Uterus (tissue), 4 donors: ENCODE measurements at places on chromosomes 2 and 18. TPM values are rescaled to one million over a fixed set of nuclear protein-coding genes. Genes with fewer than 3 reads are reported as not detected.
A peak's percentile ranks its signal among the peaks of the same experiment; 100 is the strongest.

DNA sequence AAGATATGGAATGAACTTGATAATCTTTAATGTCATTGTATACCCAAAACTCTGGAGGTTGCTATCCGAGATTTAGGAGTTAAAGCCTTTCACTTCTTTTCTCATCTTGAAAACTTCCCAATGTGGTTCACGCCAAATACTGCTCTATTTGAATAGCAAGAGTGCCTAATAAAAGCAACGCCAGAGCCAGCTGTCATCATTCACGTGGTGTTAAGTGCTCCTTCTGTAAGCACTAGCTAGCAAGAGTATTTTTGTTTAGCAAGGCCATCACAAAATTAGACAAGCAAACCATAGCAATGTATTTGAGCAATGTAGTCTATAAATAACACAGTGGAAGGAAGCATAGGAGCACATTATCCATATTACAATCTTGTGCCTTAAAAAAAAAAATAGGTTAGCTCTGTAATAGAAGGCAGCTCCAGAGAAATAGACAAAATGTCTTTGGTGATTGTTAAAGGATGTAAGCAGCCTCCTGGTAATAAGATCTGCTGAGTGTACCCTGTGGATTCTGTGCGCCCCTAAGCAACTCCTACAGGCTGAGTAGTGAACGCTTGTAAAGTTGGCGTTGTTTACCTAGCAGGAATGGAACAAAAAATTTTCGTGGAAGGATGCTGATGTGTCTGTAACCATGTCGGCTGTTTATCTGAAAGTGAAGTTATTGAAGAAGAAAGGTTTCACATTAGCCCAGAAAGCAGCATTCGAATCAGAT lies 518.0 kb downstream of the CNTNAP5 start:
- no peak for DNase-seq

- no peak for DNase-seq
Observed at GRCh38 chr2:134074619-134075018, 179.3 kb upstream of the MGAT5 start.

DNA sequence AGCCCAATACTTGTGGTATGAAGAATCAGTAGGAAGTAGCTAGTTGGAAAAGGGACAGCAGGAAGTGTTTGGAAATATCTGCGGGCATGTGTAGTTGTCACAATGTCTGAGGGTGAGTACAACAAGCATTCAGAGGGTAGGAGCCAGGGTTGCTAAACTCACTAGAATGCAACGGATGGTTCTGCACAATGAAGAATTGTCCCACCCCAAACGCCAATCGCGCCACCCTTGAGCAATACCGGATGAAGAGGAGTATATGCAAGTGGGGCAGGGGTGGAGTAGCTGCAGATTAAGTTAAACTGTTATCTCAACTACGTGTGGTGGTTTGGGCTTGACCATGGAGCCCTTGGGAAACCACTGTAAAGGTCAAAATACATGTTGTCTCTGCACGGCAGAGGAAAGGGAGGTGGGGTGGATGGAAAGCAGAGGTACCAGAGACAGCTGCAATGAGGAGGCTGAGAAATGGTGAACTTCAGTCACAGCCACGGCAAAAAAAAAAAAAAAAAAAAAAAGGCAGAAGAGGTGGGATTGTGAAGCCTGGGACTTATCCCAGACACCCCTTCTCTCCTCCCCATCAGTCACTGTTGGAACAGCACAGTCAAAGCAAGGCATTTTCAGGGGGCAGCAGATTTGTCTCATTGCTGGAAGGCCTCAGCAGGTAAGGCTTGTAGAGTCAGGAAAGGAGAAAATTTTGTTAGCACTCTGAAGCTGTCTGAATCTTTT lies 5.2 kb downstream of the CCL20 start:
- DNase-seq: peak; percentile 18

GRCh38 chr2:157259960-157260359 lies 2.5 kb downstream of the GALNT5 start:
- DNase-seq: no peak

GRCh38 chr2:137888845-137889244 lies 75.4 kb upstream of the HNMT start:
- no peak for DNase-seq

MARS2 gene
- total RNA-seq: not detected

DNA sequence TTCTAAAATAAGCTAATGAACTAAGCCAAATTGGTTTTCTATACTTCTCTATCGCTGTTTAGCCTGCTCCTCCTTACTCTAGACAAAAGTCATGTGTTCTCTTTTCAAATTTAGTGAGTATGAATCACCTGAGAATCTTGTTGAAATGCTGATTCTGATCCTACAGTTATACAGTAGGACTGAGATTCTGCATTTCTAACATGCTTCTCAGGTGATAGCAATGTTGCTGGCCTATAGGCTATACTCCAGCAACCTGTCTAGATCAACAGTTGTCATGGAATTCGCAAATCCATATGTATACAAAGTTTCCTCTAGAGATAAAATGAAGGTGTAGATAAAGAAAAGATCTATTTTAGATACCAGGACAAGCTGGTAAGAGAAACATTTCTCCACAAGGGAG lies 62.9 kb downstream of the MEMO1 start:
- no peak for DNase-seq

GRCh38 chr2:121626777-121627524 lies 22.3 kb downstream of the CLASP1 start:
- DNase-seq: peak; percentile 33

GRCh38 chr2:179412112-179412511 lies 147.5 kb upstream of the SESTD1 start:
- DNase-seq: no peak

- no peak for DNase-seq
Observed at GRCh38 chr2:147247749-147248148, 597.1 kb upstream of the ACVR2A start.

DNA sequence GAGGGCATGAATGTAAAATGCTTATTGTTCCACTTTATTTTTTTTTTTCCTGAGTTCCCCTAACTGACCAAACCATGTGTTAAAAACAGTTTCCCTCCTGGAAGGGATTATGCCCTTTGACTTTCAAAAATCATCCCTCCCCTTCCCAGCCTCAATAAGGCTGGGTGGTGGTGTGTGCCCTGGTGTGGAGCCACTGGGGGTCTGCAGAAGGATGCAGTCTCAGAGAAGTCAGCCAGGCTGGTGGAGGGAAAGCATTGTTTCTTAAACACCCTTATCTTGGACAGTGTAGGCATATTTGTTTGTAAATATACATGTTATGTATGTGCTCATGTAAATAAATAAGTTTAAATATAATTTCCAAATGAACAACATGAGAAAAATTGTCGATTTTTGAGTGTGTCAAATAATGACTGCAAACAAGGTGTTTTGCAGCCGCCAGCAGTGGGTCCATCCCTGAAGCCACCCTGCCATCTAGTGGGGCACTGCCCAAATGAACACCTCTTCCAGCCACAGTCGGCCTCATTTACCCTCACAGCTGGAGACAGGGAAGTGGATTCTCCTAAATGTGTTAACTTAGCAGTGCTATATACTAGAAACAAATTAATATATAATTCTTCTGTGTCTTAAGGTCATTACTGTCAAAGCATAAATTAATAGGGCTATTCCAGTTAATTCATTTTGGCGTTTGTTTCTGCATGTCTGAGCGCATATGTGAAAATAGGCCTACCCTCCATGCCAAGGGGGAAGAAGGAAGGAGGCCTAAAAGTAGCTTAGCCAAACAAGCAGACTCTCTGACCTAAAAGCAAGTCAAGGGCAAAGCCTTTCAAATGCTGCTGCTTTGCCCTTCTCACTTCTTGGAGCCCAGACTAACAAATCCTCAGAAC lies 209.6 kb upstream of the PIK3C3 start:
- DNase-seq: no peak

DNA sequence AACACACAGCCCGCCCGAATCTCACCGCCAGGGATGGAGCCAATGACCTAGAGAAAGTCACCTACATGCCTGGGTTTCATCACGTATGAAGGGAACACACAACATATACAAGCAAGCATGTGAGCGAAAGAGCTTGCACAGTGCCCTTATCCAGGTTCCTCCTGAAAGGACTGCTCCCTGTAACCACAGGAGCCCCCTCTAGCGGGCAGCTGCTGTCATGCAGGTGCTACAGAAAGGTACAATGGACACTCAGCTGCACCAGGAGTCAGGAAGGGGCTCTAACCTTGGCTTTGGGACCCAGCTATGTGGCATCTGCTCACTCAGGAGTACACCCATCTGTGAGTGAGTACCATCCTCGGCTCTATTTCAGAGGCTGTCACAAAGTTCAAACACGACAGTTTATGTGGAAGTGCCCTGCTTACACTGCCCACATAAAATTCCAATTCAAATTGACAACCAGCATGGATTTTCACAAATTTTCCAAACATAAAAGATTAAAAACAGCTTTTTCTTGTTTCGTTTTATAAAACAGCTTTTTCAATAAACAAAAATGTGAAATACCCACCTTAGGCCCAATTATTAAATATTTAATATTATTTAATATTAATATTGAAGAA lies 3.5 kb downstream of the NDUFA10 start:
- DNase-seq: peak; percentile 37

DNA sequence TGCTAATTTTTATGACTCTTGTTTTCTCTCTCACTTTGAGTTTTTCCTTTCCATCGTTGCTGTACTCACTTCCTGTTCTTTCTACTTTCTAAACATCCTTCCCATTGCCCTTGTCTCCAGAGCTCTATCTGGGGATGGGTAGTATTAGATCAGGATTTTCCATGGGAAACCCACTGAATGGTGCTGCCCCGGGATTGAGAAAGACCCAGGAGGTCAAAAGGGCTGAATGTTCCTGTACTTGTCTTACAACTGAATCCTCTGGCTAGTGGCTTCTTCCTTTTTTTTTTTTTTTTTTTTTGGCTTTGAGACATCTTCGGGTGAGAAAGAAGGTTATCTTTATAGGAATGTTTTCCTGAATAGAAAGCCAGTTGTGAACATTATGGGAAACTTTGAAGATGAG lies 364.8 kb upstream of the SLC14A2 start:
- no peak for DNase-seq

GRCh38 chr2:191270306-191271161 lies 25.3 kb downstream of the MYO1B start:
- DNase-seq: no peak

GRCh38 chr2:88897715-88898114 lies 206.2 kb downstream of the RPIA start:
- no peak for DNase-seq

DNA sequence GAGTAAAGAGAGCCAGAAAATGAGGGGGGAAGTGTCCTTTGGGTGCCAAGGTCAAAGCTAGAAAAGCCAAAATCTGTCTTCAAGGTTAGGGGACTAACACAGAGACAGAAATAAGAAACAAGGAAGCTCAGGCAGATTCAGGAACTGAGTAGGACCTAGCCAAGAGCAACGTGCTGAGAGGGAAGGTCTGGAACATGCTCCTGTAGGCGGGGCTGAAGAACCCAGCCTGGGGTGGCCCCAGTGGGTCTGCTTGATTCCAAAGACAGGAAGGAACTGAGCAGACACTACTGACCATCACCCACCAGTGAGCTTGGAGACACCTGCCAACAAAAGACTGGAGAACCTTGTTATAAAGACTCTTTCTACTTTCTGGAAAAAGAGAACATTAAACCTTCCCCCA lies 105.1 kb downstream of the SP3 start:
- DNase-seq: no peak

DNA sequence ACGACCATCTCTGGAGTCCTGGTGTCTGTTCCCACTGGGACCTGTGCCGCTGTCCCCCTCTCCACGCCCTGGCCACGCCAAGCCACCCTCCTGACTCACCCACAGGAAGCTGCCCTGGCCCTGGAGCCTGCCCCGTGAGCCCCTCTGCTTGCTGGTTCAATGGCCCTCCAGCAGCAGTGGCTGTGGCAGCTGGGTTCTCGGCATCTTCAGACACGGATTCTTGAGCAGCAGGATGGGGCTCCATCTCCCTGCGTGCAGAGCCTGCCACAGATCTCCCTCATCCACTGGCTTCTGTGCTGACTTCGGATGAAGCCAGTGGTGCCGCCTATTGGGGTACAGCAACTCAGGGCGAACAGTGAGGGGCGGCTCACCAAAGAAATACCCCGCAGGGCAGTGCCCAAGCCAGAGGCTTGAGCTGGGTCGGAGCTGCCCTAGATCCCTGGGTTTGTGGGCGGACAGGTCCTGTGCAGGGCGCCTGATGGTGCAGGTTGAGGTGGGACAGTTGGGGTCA lies 14.0 kb downstream of the CAPN10 start:
- peak; percentile 6 for DNase-seq

ASPRV1 gene
- total RNA-seq: 4.4 TPM

ZAP70 gene
- 6.4 TPM for total RNA-seq

- no peak for DNase-seq
Observed at GRCh38 chr2:210072922-210073509, 70.6 kb downstream of the RPE start.

DNA sequence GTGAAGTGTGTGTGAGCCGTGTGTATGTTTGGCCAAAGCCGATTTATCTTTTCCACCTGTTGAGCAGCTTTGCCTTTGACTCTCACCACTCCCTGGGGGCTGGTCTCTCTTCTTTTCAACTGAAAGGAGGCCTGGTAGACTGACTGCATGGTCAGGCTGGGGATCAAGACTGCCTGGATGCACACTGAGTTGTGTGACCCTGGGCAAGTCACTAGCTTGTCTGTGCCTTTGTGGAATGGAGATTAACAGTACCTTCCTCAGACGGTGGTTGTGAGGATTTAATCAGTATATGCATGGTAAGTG lies 85.5 kb downstream of the TANC1 start:
- DNase-seq: no peak

PSTPIP2 gene
- total RNA-seq: 0.59 TPM
